Upper lobe of left lung (tissue), 6 donors: ENCODE measurements at places on chromosomes 12 and 14. TPM values are rescaled to one million over a fixed set of nuclear protein-coding genes. Genes with fewer than 3 reads are reported as not detected.

Gene WNT1
- total RNA-seq = not detected

Gene INSM2
- 0.14 TPM for total RNA-seq

Gene RBMS2
- 89.8 TPM for total RNA-seq

Gene POTEM
- total RNA-seq = not detected

Gene SLC24A4
- total RNA-seq = 1.4 TPM

DNA sequence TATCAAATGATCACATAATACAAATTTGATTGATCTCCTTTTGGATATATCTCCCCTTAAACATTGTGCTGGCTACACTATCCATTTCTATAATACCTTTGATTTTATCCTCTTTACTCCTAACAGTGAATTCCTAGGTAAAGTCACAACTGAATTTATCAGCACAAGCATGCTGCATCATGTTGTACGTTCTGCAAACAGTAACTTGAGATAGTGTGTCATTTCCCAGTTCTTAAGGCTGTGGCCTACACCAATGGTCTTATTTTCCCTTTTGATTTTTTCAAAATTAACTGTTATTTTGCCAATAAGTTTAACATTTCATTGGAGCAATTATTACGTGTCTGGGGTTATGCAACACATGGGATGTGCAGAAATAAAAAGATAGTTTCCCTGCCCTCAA is 24.8 kb downstream of the PRKCH start:
- H3K36me3 ChIP-seq = no peaks in the 10 kb centered on the region
- H3K27ac ChIP-seq = peak overlapping the region; percentile 49
- no peak overlapping the region for H3K4me3 ChIP-seq
- no peaks in the 10 kb centered on the region for H3K27me3 ChIP-seq

GRCh38 chr14:54669721-54670561 is 103.0 kb downstream of the SAMD4A start:
- no peak overlapping the region for H3K27ac ChIP-seq
- H3K27me3 ChIP-seq = no peaks in the 10 kb centered on the region
- DNase-seq = no peak
- no peaks in the 10 kb centered on the region for H3K4me1 ChIP-seq
- no peaks in the 10 kb centered on the region for H3K36me3 ChIP-seq
- H3K4me3 ChIP-seq = no peak overlapping the region

DNA sequence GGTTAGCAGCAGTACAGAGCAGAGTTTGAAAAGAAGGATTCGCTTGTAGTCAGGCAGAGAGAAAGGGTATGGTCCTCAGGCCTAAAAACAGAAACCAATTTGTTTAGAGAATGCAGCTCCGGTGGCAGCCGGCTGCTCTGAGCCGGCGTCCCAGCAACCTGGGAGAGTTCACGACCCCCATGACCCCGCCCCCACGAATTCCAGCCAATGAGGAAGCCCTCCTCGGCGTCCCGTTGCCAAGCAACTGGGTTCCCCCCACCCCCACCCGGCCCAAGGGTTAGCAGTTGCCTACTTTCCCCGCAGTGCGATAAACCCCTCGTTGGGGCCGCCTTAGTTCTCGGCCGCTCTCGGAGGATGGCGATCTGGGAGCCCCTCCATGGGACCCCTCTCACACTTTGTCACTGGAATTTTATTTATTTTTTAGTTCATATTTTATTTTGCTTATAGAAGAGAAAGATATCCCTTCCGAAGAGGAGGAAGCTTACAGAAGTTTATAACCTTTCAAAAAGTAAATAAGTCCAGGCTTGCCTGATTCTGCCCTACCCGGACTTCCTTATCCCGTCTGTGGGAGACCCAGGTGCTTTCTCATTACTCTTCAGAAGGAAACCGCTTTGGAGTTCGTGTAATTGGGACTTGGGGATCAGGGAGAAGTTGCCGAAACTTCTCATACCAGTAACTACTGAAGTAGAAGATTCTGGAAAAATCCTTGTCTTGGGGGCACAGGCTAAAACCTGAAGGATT is at the start of gene CCDC60:
Gene CCDC60 (plus strand): TSS at position 300 of the 741 bp plus-strand sequence. CDS start 448 bp downstream, outside the sequence.
- H3K27ac ChIP-seq = no peak within 1 kb of the TSS
- no peak within 1 kb of the TSS for H3K4me3 ChIP-seq
- H3K27me3 ChIP-seq = no peaks in the 10 kb centered on the region
- H3K36me3 ChIP-seq = no peaks in the 10 kb centered on the region

DNA sequence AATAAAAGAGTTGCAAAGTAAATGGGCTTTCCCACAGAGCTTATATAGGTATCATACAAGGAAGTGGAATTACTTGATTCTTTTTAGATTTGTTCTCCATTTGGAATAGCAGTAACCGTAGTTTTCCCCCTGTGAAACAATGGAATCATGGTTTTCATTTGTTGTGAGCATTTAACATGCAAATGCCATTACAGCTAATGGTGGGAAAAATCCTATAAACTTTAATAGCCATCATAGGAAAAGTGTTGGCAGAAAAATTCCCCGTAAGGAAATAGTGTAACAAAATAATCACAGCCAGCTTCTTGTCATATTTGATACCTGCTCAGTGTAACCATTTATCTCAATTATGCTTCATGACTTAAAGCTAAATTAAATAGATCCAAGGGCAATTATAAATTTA is 95.3 kb downstream of the TPH2 start:
- no peak for DNase-seq
- no peaks in the 10 kb centered on the region for H3K27me3 ChIP-seq
- no peak overlapping the region for H3K4me3 ChIP-seq
- H3K27ac ChIP-seq = no peak overlapping the region
- H3K36me3 ChIP-seq = no peaks in the 10 kb centered on the region

DNA sequence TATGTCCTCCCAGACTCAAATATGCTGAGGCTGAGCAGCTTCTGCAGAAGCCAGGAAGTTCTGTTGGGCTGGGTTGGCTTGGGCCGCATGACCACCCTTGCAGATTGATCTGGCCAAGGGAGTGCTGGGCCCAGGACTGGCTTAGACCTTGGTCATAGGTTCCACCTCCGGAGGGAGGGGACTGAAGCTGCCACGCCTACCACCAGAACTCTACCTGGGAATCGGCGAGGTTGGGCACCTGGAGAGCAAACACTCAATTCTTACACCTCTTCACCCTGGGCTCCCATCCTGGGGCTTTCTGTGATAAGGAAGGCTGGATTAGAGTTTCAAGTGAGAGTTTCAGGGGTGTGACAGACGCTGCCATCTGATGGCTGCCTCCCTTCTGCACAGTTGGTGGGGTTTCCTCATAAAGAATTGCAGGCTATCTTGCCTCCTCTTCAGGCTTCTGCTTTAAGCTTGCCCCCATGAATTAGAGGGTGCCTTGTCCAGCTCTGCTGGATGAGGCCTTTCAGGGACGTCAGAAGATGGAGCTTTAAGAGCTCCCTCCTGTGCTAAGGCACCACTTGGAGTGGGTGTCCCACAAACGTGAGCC is 5.8 kb downstream of the SLC24A4 start:
- no peak overlapping the region for H3K27ac ChIP-seq
- DNase-seq = no peak
- H3K36me3 ChIP-seq = no peaks in the 10 kb centered on the region
- H3K27me3 ChIP-seq = no peaks in the 10 kb centered on the region
- H3K4me1 ChIP-seq = peaks cover 6% of the 10 kb centered on the region
- no peak overlapping the region for H3K4me3 ChIP-seq

GRCh38 chr14:102711207-102711606 is 66.0 kb upstream of the TRAF3 start:
- no peak for DNase-seq
- peaks cover 19% of the 10 kb centered on the region for H3K36me3 ChIP-seq
- H3K27ac ChIP-seq = no peak overlapping the region
- no peaks in the 10 kb centered on the region for H3K4me1 ChIP-seq
- H3K4me3 ChIP-seq = no peak overlapping the region

DNA sequence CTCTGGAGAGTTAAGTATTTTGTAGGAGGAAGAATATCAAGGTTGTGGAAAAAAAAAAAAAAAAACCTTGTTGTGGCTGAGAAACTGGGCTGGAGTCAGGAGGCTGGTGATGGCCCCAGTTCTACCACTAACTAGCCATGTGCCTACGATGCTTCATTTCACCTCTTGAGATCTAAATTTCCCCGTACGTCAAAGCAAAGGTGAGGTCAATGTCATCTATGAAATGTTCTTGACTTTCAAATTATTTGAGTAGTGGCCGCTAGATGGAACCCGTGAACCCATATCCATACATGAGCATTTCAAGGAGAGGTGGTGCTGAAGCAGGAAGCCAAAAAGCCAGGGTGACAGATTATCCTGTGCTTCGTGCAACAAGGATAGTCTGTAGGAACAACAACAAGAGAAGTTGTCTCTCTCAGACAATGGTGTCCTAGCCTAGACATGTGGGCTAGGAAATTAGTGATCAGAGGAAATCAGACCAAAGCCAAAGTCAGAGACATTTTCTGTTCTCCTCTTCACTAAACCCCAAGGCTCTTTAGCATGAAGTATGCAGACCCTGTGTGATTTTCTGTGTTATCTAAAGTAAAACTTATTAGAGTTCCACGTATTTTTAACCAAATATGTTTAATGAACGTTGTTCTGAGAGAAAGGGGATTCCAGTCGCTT is 95.5 kb upstream of the ETV6 start:
- no peak overlapping the region for H3K27ac ChIP-seq
- no peaks in the 10 kb centered on the region for H3K4me1 ChIP-seq
- no peak overlapping the region for H3K4me3 ChIP-seq
- no peak for DNase-seq

GRCh38 chr12:85356596-85357385 is 76.8 kb downstream of the ALX1 start:
- H3K4me3 ChIP-seq = no peak overlapping the region
- H3K36me3 ChIP-seq = no peaks in the 10 kb centered on the region
- no peaks in the 10 kb centered on the region for H3K27me3 ChIP-seq
- H3K4me1 ChIP-seq = no peaks in the 10 kb centered on the region
- H3K27ac ChIP-seq = no peak overlapping the region
- no peak for DNase-seq

DNA sequence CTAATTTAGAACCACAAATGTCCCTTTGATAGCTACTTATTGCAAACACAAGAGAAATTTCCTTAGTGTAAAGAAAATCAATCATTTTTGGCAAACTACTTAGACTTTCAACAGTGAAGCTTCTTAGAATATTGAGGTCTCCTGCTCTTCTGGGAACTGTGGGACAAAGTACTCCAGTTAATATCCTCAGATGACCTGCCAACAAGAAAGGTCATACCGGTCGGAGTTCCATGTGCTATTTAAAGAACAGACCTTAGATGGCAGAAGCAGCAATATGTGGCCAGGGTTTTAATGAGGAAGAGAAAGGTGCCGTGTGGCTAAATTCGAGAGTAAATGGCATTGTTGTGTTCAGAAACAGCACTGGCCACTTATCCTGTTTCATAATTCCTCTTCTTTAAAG is 114.7 kb upstream of the AMIGO2 start:
- no peak overlapping the region for H3K27ac ChIP-seq
- H3K4me1 ChIP-seq = peaks cover 32% of the 10 kb centered on the region

- H3K4me3 ChIP-seq = no peak overlapping the region
- no peak for DNase-seq
- H3K27ac ChIP-seq = no peak overlapping the region
- H3K36me3 ChIP-seq = peaks cover 17% of the 10 kb centered on the region
- no peaks in the 10 kb centered on the region for H3K27me3 ChIP-seq
Measured at GRCh38 chr12:15984097-15984800, 73.1 kb downstream of the DERA start.

DNA sequence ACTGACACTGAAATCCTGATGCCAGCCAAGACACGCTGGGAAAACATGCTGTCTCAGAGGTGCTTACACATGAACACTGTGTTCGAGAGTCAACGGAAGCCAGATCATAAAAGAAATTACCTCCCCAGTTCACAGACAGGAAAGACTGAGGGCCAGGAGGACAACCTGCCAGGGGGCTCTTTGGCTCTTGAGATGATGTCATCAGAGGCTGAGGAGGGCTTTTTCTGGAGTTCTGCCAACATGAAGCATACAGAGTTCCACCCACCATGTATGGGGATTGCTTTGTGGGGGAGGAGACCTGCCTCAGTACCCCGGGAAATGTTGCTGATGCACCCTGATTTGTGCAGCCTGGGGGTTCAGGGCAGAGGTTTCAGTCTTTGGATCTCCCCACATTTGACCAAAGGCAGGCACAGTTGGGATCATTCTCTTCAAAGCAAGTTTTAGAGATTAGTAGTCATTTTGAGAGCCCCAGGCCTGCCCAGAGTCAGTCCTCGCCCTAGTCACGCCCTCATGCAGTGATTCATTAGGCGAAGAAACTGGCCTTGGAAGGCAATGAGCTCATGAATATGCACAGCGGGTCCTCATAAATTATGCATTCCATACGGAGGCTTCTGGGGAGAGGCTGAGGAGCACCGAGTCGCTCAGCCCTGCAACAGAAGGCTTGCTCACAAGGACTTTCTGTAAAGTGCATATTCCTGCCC is 34.9 kb upstream of the EML1 start:
- no peak overlapping the region for H3K27ac ChIP-seq
- no peaks in the 10 kb centered on the region for H3K27me3 ChIP-seq
- H3K4me1 ChIP-seq = peaks cover 19% of the 10 kb centered on the region
- no peak for DNase-seq
- H3K36me3 ChIP-seq = no peaks in the 10 kb centered on the region
- no peak overlapping the region for H3K4me3 ChIP-seq

- H3K4me3 ChIP-seq = no peak overlapping the region
- no peak overlapping the region for H3K27ac ChIP-seq
- H3K36me3 ChIP-seq = peaks cover 4% of the 10 kb centered on the region
- no peak for DNase-seq
Measured at GRCh38 chr14:22997676-22998323, 12.1 kb downstream of the C14orf93 start.

DNA sequence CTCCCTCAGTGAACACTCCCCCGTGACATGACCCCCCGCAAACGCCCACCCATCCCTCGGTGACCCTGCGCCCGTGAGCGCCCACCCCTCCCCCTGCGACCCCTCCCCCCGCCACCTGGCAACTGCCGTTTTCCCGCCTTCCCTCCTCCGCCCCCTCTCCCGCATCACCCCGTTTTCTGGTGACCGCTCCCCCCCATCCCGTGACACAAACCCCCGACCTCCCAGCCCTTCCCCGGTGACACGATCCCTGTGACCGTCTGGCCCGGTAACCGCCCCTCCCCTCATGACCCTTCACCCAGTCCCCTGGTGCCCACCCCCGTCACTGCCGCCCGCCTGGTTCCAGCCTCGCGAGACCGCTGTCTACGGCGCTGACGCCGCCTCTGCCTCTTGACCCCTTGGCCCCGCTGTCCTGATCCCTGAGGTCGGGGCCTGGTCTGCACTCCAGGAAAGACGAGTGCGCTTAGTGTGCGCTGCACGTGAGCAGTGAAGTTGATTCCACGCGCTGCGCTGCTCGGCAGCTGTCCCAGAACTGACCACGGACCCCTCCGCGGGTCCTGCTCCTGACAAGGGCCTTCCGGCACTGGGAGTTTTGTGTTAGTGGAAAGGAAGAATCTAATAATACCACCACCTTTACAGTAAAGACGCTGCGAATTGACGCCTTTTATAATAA is 59.4 kb downstream of the DDX51 start:
- peaks cover 13% of the 10 kb centered on the region for H3K4me1 ChIP-seq
- no peaks in the 10 kb centered on the region for H3K36me3 ChIP-seq
- DNase-seq = peak; percentile 82
- no peaks in the 10 kb centered on the region for H3K27me3 ChIP-seq

DNA sequence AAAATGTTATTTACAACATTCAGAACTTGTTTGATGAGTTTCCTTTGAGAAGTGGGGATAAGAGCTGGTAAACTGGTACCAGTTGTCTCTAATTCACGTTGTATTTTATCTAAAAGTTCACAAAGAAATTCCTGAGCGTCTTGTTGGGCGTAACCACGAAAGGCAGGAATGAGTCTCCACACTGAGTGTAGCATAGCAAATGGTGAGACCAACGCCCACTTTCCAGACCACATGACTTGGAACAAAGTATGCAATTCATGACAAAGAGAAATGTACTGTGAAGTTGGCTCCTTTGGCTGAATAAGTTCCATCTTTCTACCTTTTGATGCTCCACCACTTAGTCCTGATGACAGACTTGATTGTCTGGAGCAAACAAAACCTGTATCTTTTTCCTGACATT is 18.4 kb downstream of the USP44 start:
- H3K4me1 ChIP-seq = no peaks in the 10 kb centered on the region
- H3K4me3 ChIP-seq = no peak overlapping the region
- H3K27ac ChIP-seq = no peak overlapping the region
- no peak for DNase-seq
- no peaks in the 10 kb centered on the region for H3K27me3 ChIP-seq
